Glutamatergic neuron (in vitro differentiated cells): ENCODE measurements at places on chromosomes 6 and 20. TPM values are rescaled to one million over a fixed set of nuclear protein-coding genes. Genes with fewer than 3 reads are reported as not detected.

KIF25 gene
- total RNA-seq = not detected

KIZ gene
- total RNA-seq = 17.7 TPM

MRPL2 gene
- total RNA-seq = 50.5 TPM

- DNase-seq = peak; percentile 71
Observed at GRCh38 chr6:157831424-157832249, 8.6 kb downstream of the SNX9 start.

GRCh38 chr20:42098418-42098817 lies 480.2 kb upstream of the CHD6 start:
- DNase-seq = no peak

DNA sequence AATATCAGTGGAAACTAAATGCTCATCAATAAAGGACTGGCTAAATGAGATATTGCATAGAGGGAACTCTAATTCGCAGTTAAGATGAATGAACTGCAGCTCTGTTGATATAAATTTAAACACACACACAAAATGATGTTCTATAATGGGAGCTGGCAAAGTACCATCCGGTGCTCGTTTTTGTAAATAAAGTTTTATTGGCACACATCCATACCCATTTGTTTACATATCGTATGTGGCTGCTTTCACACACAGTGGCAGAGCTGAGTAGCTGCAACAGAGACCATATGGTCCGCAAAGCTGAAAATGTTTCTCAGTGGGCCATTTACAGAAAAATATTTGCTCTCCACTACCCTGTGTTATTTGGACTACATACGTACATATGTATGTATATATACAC lies 120.7 kb downstream of the EDN3 start:
- no peak for DNase-seq

GRCh38 chr6:137717074-137718073 lies 149.7 kb upstream of the TNFAIP3 start:
- no peak for DNase-seq

DNA sequence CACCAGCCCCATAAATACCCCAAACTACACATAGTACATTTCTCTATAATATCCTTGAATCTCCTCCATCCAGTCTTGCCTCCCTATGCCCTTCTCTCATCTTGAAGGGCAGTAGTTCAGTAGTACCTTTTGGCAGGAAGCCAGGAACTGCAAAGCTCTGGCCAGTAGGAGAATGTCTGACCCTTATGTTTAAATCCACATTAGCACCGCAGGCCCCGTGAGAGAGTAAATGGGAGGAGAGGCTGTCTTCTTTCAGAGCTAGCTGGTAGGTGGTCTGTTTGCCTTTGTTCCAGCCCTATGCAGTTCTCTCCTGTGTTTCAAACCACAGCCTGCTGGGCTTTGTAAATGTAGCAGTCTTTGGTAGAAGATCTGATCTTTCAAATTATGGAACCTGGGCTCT lies 690.7 kb downstream of the DOK5 start:
- DNase-seq = no peak

DNA sequence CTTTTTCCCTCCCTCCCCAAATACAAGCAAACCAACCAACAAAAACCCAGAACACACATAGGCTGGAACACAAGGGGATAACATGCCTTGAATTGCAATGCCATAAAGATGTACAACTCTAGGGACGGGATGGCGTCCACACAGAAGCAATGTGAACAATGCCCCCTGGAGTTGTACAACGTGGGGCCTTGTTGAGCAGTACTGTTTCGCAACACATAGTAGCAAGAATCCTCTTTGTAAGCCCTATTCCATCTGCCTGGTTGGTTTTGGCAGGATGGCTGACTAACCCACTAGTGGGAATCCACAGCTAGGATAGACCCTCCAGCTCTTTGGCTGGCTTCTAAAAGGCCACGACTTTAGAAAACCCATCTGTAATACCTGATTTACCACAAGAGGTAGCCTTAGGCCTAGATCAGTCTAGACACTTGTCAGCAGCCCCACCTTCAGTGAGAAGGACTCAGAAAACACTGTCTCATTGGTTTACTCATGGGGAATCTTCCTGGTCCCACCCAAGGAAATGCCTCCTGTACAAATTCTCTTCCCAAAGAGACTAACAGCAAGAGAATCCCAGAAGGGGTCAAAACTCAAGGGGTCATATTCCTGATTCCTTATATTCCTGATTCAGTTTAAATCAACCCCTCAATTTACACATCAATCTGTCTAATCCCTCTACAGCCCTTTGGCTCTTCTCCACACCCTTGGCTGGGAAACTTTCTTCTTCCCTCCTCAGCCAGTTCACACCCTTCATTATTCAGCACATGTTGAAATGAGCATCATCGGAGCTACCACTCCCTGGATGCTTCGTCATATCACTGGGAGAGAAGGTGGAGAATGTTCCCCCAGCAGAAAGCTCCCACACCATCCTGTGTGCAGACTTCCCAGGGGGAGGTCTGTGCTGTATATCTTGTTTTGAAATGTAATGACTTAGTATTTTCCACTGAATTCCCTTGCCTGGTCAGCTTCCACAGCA lies 622.4 kb upstream of the FLRT3 start:
- no peak for DNase-seq

DNA sequence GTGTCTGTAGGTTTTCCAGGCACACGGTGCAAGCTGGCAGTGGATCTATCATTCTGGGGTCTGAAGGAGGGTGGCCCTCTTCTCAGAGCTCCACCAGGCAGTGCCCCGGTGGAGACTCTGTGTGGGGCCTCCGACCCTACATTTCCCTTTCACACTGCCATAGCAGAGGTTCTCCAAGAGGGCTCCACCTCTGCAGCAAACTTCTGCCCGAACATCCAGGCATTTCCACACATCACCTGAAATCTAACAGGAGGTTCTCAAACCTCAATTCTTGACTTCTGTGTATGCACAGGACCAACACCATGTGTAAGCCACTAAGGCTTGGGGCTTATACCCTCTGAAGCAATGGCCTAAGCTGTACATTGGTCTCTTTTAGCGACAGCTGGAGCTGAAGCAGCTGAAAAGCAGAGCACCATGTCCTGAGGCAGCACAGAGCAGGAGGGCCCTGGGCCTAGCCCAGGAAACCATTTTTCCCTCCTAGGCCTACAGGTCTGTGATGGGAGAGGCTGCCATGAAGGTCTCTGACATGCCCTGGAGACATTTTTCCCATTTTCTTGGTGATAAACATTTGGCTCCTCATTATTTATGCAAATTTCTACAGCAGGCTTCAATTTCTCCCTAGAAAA lies 253.3 kb downstream of the ERMARD start:
- no peak for DNase-seq

- no peak for DNase-seq
Observed at GRCh38 chr6:89048985-89049384, 31.6 kb upstream of the PNRC1 start.
